Bone marrow (tissue), 2 donors: ENCODE measurements at places on chromosomes 4 and X.
A peak's percentile ranks its signal among the peaks of the same experiment; 100 is the strongest.

DNA sequence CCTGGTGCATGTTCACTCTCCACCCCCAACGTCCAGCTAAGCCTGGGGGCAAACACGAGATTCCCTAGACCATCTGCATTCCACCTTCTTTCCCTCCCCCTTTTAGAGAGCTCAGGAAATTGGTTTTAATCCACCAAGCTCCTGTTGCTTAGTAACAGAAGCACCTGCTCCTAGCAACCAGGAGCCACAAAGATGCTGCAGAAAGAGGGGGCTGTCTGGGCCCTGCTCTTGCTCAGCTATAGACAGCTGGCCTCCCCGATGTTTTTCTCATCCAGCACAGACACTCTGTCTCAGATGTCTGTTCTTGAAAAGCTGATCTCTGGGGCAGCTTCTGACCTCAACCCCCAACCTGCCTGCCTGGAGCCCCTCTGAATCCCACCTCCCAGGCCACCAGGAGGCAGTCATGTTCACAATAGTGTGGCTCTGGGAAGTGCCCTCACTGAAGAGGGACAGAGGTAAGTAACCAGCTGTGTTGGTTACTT lies 71.5 kb downstream of the SLC16A2 start:
- DNase-seq = no peak

DNA sequence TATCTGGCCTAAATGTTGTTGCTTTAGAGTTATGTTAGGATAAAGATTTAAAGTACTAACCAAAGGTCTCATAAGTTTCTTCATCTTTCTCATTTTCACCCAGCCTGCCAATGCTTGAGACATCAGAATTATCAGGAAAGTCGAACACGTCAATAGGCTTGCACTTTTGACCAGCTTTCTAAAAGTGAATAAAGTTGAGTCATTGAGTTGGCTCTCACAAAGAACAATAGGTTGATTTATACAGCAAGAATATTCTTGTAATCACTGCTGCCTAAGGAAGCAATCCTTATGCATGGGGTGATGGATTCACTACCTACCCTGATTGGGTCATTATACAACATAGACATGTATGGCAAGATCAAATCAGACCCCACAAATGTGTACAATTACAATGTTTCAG lies 5.0 kb downstream of the CENPU start:
- DNase-seq = no peak

DNA sequence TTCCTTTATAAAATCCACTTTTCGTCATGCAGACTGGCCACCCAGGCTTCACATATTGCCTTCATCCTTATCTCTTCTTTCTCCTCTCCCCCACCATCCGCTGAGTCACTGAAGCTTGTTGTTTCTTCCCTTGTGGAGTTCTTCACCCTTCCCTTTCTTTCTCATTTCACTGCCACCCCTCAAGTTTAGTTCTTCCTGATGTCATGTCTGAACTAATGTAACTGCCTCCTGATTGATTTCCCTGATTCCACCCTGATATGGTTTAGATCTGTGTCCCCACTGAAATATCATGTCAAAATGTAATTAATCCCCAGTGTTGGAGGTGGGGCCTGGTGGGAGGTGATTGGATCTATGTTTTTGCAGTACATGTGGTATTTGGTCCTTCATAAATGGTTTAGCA lies 151.4 kb downstream of the CPEB2 start:
- no peak for DNase-seq

DNA sequence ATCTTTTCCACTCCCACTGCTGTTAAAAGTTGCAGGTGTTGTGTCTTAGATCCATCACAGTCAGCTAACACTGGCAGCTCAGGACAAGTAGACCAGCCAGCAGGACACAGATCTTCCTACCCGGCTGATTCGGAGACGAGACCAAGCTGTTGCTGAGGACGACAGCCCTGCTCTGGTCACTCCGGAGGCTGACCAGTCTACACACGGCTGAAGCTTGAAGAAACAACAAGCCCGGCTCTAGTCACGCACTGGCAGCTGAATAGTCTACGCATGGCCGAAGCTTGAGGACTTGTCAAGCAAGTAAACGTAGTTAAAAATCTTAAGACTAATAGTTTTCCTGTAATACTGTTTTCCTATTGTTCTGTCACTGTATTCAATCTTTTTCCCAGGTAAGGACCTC lies 1.8 kb downstream of the ACOX3 start:
- no peak for DNase-seq

DNA sequence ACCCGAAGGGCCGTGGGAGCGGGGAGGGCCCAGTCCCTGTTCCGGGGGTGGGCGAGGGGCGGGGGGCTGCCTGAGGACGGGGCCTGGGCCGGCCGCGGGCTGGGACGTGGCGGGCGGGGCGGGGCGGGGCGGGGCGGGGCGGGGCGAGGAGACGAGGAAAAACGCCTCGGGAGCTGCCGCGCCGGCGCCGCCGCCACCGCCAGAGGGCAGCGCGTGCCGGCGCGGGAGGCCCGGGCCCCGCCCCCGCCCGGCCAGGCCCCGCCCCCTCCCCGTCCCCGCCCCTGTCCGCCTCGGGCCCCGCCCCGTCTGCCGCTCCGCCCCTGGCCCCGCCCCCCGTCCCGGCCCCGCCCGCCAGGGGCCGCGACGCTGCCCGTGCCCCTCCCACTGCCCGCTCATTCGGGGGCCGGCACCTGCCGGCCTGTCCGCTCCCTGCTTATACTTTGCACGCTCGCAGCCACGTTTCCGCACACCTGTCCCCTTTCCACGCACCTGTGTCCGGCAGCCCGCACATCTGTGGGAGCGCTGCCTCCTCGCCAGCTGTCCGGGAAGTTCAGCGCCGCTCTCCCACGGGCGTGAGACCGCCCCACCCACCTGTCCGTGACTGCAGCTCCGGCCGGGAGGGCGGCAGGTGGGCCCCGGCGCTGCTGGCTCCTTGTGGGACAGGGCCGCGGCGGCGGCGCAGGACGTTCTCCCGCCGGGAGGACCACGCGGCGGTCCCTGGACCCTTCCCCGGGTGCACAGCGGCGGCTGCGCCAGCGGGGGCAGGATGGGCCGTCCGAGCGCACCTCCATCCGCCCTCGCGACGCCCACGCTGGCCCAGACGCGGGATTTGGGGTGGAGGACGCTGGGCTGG lies 1.7 kb upstream of the FGFRL1 start:
- DNase-seq = peak; percentile 66

GRCh38 chr4:82578935-82579334 lies 17.1 kb upstream of the TMEM150C start:
- DNase-seq = no peak

DNA sequence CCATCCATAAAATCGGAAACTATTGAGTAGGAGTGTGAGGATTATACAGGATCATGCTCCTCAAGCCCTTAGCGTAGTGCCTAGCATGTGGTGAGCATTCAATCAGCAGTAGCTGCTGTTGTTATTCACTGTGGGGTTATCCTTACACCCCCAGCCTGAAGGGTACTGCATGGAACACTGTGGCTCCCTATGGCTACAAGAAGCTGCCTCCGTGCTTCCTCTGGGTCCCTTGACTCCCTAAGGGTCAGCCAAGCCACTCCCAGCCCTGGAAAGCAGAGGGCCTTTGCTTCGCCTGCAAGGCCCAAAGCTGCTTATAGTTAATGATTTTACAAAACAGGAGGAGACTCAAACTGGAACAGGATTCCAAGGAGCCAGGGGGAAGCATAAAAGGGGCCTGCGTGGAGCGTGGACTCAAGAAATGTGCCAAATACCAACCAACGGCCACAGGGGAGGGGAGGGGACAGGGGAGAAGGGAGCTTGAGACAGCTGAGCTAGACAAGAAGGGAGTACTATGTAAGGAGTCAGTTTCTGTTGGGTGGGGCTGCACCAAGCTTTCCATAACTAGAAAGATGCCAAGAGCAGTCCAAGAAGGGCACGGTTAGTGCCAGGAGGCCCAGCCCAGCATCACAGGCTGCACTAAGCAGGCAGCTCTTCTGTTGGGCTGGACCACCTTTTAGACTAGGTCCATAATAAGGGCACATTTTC lies 15.9 kb downstream of the SEPTIN6 start:
- DNase-seq = no peak

DNA sequence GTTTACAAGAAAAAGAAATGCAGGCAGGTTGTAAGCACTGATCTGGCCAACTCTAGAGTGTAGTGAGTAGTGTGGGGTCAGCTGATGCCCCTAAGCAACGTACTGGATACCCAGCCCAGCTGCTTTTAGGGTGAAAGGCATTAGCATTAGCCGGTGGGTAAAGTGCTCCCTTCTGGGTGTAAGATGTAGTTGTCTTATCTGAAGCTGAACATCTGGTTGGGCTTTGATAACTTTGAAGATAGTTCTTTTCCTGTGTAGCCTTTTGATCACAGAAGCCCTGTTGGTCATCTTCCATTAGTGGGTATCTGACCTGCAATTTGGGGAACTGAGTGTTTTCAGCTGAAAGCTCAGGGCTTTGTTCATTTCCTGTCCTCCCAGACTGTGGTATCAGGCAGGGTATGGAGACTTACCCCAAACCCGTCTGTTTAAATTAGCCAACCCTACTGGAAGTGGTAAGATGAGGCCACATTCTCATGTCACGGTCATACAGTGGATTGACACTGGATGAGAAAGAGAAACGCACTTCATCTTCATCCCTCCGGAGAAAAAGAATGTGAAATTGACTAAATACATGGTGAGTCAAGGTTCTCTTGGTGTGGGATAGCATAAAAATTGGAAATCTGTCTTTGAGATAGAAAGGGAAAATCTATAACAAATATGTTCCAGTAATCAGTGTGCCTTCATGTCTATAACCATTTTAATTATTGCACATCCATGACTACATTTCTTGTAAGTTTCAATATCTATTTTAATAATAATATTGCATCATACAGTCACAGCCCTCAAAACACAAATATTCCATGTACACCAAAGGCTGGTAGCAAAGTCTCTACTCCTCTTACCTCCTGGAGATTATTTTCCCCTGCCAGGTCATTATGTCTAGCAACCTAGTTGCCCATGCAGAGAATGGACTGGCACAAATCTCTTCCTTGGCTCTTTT lies 8.7 kb downstream of the RHOH start:
- no peak for DNase-seq
